ENCODE measurements at places on chromosomes 16 and 17. TPM values are rescaled to one million over a fixed set of nuclear protein-coding genes. Genes with fewer than 3 reads are reported as not detected.

NR1D1 gene
- 5.9 TPM for total RNA-seq

CCL1 gene
- total RNA-seq: 0.58 TPM

GLTPD2 gene
- total RNA-seq: not detected

HBA1 gene
- not detected for total RNA-seq

GINS2 gene
- 31.8 TPM for total RNA-seq

HSD17B2 gene
- total RNA-seq: not detected

GLP2R gene
- not detected for total RNA-seq

CRHR1 gene
- not detected for total RNA-seq

SCRN2 gene
- 29.0 TPM for total RNA-seq

KRT28 gene
- total RNA-seq: not detected

KSR1 gene
- total RNA-seq: 47.5 TPM

TMED6 gene
- 2.3 TPM for total RNA-seq

CPD gene
- 19.2 TPM for total RNA-seq

GLYR1 gene
- total RNA-seq: 92.5 TPM

TP53TG3C gene
- not detected for total RNA-seq

NPTX1 gene
- 71.2 TPM for total RNA-seq

DNAH3 gene
- total RNA-seq: not detected

SPEM1 gene
- total RNA-seq: not detected

IRF8 gene
- total RNA-seq: 12.7 TPM

KRTAP9-2 gene
- not detected for total RNA-seq

IRX6 gene
- total RNA-seq: not detected

KIFC3 gene
- not detected for total RNA-seq

RBFOX1 gene
- total RNA-seq: not detected

ORC6 gene
- 26.4 TPM for total RNA-seq

PPM1E gene
- total RNA-seq: not detected

HEATR9 gene
- total RNA-seq: not detected

CMTM2 gene
- total RNA-seq: 0.36 TPM

Data from activated naive CD4-positive, alpha-beta T cell treated with anti-CD3 and anti-CD28 coated beads, Interleukin-2, amount 10 ng/mL, durations not matched to agents 5 hours and 36 hours (primary cell).